ENCODE measurements at places on chromosomes 1 and 21.

GRCh38 chr1:47686731-47687630 lies 249.1 kb downstream of the FOXD2 start:
- DNase-seq: no peak

DNA sequence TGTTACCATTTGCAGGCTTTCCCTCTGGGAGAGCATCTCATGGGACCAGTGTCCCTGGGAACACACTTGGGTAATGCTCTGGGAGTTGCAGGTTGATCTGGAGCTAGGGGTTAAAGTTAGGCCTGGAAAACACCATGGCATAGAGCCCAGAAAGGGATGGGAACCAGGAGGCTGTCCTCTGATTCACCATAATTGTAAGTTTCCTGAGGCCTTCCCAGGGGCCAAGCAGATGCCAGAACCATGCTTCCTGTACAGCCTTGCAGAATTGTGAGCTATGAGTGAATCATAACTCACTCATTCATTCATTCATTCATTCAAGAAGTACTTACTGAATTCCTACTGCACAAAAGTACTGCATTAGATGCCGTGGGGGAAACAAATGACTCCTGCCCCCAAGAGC lies 50.0 kb downstream of the LACTBL1 start:
- DNase-seq: no peak

DNA sequence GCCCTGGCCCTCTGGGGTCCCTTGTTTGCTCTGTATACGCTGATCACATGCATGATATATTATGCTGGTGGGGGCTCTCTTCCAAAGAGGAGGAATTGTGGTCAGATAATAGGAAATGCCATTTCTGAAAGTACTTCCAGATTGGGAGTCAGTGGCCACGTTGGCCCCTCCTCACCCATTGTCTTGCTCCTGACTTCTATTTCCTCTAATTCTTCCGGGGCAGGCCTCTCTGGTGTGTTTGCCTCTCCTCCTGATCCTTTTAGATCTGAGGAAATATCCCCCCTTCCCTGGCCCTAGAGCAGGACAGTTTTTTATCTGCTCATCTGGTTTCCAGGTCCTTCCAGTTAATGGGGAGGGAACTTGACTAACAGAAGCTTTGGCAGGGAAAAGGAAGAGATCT lies 2.9 kb downstream of the VANGL2 start:
- DNase-seq: no peak

DNA sequence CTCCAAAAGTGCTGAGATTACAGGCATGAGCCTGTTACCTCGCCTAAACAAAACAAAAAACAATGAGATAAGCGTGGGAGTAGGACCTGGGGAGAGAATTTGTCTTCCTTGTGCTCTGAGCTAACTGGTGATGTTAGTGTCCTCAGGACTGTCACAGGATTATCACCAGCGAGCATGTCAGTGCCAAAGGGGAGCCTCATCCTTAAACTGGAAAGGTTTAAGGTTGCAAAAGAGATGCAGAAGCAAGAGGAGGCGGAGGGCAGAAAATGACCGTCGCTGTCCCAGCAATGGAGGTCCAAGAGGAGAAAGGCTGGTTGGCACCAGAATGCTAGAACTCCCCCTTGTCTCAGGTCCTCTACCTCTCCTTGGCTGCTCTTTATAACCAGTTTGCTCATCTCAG lies 3.9 kb downstream of the SYPL2 start:
- no peak for DNase-seq

DNA sequence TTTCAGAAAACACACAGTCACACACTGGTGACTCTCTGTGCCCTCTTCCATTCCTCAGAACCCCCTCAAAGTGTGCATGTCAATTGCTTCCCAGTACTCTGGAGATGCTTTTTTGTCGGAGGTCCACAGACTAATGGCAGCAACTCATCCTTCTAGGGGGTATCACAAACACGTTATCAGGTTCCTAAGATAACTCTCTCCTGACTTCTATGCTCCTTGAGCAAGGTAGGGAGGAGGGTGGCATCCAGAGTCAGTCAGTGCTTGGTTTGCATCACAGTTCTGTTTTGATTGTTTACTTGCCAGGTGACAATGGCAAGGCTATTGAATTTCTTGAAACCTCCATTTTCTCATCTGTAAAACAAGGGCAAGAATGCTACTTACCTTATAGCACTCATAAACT lies 39.4 kb upstream of the DYNLT5 start:
- DNase-seq: no peak

DNA sequence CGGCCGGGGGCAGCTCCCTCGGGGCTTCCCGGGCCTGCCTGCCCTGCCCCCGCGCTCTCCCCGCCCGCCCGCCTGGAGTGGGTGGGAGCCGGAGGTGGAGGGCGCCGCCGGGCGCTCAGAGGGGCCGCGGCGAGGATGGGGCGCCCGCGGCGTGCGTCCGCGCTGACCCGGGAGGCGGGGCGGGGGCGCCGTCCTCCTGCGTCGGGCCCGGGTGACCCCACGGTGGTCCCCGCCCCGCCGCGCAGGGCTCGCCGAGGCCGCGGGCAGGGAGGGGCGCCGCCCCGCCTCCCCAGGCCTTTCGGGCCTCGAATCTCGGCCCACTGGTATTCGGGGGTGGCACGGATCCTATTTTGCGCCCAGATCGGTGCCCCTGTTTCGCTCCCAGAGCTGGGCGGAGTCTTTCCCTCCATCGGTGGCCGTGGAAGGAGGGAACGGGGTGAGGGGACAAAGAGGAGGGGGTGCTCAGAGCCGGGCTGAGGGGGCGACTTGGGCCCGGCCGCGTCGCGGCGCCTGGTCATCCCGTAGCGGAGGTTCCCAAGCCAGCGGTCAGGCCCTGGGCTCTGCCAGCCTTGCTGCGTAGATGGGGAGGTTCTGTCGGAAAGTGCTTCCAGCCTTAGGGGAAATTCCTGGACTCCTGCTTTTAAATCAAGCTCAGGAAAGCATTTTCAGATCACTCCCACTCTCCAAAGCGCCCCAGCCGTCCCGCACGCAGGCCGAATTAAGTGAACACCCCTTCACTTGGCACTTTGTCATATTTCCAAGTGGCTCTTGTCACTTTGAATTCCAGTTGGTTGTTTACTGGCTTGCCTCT lies 545 bp downstream of the PATJ start:
- no peak for DNase-seq

DNA sequence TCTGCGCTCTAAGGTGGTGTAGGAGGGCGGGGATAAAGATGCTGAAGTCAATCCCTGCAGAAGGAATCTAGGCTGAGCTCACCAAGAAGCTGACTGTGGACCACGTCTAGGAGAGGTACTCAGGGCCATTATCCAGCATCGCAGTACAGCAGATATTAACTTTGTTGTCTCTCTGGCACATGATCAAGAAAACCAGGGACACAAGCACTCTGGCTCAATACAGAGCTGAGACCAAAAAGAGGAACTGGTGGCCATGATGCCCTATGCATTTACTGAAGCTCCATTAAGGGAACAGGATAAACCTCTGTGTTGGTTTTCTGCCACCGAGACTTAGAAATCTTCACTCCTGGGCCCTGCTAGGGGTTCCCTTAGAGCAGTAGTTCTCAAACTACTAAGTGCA lies 38.0 kb upstream of the ANGPTL7 start:
- DNase-seq: no peak

GRCh38 chr1:109399326-109399957 lies 1.7 kb upstream of the SORT1 start:
- peak; percentile 77 for DNase-seq

DNA sequence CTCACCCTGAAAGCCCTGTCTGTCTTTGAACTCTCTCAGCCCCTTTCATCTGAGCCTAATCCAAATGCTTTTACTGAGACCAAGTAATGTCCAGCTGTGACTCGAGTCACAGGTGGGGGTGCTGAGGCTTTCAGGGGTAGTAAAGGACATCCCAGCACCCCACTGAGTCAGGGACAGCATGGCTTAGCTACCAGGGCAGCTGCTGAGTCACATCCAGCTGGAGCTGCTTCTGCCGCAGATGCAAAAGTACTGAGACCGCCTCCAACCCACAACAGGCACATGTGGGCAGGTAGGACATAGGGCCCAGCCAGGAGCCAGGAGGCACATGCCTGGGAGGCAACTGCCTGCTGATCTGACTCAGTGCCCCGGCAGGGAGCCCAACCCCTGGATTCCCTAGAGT lies 6.7 kb upstream of the VSIG8 start:
- no peak for DNase-seq

- no peak for DNase-seq
Observed at GRCh38 chr21:35343046-35343819, 294.1 kb upstream of the RUNX1 start.

GRCh38 chr1:200342511-200343311 lies 67.1 kb downstream of the ZNF281 start:
- no peak for DNase-seq

GRCh38 chr1:246064891-246065290 lies 442.2 kb downstream of the SMYD3 start:
- DNase-seq: no peak

GRCh38 chr1:202029727-202030126 lies 19.3 kb downstream of the ELF3 start:
- no peak for DNase-seq

- no peak for DNase-seq
Observed at GRCh38 chr1:223765719-223766340, 53.5 kb downstream of the CAPN2 start.

- no peak for DNase-seq
Observed at GRCh38 chr1:12437629-12438028, 180.4 kb downstream of the DHRS3 start.

DNA sequence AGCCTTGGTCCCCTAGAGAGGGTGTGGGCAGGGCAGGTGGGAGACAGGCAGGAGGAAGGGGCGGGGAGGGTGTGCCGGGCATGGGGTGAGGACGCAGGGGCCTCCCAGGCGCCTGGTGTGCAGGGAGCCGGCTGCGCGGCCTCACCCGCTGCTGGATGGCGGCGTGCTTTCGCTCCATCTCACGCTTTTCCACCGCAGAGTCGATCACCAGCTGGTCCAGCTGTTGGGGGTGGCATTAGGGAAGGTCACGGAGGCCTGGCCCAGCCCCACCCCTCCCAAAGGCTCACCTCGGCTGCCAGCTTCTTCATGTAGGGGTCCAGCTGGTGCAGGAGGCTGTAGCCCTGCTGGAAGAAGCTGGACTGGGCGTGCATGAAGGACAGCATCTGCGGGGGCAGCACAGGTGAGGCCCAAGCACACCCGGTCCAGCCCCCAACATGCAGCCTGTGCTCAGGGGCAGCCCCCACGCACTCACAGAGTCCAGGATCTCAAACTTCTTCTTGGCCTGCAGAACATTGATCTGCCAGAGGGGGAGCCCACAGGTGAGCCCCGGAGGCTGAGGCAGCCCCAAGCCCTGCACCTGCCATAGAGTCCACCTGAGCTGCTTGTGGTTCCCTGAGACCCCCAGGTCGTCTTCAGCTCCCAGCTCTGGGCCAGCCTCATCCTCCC lies 7.9 kb downstream of the ACAP3 start:
- peak; percentile 31 for DNase-seq

- DNase-seq: no peak
Observed at GRCh38 chr1:157585984-157586383, 11.9 kb downstream of the FCRL4 start.

- no peak for DNase-seq
Observed at GRCh38 chr21:39444421-39445180, 977 bp downstream of the LCA5L start.

DNA sequence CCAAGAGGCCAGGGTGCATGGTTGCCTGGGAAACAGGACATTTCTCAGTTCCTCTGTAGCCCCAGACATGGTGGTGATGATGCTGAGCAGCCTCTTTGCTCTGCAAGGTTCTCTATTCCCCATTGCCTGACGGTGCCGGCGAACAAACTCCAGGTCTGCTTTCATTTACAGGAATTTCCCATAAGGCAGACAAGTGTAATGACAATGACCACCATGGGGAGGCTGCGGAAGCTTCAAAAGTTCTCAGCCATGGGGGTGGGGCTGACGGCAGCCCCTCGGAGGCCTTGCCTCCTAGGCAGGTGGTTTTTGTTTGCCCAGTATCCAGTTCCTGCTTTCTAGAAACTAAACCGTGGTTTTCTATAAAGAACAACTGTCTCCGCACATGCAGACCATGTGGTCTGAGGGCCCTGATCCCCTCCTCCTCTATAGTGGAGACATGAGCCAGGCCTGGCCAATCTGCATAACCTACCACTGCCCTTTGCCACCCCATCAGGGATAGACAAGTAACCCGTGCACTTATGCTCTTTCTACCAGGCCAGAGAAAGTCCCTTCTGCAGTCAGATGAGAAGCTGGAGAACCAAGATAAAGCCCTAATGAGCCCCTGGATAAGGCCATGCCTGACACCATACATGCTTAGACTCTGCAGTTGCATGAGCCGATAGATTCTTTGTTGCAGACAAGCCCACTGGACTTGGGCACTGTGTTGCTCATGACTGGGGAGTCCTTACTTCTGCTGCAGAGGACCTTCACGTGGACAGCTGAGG lies 54.1 kb downstream of the LDLRAD2 start:
- DNase-seq: peak; percentile 37

DNA sequence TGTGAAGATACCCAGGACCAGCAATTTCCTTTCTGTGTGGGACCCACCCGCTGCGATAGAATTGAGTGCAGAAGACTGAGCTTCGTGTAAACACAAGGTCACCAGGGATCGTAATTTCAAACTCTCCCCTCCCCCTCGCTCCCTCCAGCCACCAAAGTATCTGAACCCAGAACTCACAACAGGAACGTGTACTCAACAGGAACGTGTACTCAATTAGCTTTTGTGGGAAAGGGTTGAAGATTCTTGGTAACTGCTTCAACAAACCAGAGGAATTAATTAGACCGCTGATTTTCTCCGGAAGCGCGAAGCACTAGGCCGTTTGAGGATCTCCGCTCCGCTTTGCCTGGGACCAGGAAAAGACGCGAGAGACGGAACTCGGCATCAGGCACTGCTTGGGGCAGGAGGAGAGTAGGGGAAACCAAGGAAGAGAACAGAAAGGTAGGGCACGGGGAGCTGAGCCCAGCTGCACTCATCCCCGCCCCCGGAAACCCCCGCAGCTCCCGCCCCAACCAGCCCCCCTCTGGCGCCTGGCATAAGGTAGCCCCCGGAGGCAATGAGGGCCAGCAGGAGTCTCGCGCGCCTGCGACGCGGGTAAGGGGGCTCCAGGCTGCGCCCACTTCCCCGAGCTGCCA lies 453 bp downstream of the DRAM2 start:
- peak; percentile 26 for DNase-seq

DNA sequence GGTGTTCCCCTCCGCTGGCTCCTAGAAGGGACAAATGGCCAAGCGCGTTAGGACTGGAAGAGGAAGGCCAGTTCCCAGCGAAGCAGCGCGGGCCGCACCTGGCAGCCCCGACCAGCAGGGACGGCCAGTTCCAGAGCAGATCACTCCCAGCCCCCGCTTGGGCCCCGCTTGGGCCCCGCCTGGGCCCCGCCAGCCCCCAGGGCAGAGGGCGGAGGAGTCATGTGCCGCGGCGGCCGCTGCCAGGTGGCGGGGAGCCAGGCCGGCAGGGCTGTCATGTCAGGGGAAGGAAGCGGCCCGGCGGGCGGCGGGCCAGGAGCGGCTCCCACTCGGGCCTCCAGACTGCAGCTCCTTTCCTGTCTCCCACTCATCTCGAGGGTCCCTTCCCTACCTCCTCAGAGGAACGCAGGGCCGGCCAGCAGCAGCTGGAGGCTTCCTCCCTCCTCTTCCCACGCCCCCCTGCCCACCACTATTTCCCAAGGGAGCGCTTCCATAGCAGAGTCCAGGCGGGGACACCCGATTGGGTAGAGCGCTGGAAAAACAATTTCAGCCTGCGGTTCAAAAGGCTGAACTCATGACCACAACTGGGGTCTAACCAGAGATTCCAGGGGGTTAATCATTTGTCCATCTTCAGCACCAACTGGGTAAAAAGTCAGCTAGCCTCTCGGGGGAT lies 16.5 kb downstream of the ZNF697 start:
- DNase-seq: no peak

GRCh38 chr21:26795866-26796329 lies 49.3 kb downstream of the ADAMTS1 start:
- DNase-seq: no peak

GRCh38 chr21:41008974-41009373 lies 159.0 kb upstream of the BACE2 start:
- no peak for DNase-seq

Data from CD4-positive, alpha-beta T cell treated with Interleukin-4 for 1 hour (primary cell).